ENCODE measurements at places on chromosomes 11 and 22. TPM values are rescaled to one million over a fixed set of nuclear protein-coding genes. Genes with fewer than 3 reads are reported as not detected.

DNA sequence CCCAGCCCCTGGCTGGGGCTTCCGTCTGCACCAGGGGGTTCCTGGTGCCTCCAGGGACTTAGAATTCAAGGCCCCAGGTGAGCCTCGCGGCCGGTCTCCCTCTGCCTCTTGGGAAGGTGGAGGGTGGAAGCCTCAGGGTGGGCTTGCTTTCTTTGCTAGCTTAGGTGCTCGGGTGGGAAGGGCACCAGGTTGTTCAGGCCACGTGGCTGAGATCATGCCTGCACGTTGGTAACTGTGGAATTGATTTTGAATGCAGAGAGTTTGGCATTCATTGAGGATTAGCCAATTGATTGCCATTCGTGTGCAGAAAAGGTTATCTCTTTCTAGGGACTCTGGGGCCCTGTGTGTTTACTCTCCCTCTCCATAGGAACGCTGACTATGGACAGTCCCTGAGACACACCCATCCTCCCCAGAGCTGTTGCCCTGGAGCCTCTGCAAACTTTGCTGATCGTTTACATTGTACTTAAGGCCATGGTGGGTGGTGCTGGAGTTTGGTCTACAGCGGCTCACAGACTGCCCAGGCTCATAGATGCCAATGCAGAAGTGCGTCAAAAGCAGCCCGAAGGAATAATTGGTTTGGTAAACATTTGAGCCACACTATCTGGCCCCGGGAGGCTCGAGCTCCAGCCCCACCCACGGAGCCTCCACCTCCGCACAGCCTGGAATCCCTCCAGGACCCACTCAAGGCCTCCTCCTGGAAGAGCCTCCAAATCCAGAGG lies 1457.7 kb downstream of the BRD1 start:
- DNase-seq = no peak
- no peak overlapping the region for H3K4me3 ChIP-seq
- no peak overlapping the region for H3K27ac ChIP-seq
- no peaks in the 10 kb centered on the region for H3K36me3 ChIP-seq
- no peaks in the 10 kb centered on the region for H3K4me1 ChIP-seq

Gene CCND1
- total RNA-seq = 96.5 TPM

DNA sequence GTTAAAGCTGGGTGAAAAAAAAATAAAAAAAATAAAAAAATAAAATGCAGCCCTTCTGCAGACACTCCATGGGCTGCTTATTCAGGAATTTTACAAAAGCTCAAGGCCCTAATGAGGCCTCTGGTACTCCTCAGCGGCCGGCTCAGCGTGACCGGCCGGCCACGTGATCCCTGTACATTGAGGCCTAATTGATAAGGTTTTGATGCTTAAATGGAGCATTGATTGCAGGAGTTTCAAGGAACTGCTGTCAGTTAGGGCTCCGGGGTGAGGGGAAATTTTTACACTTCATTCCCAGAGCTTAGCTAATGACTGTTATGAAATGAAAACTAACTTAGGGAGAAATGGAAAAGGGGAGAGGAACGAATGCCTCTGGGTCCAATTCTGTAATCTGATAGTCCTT lies 368.8 kb upstream of the KIRREL3 start:
- no peaks in the 10 kb centered on the region for H3K4me1 ChIP-seq
- H3K4me3 ChIP-seq = no peak overlapping the region
- no peak for DNase-seq
- no peak overlapping the region for H3K27ac ChIP-seq

Gene SCGB1A1
- not detected for total RNA-seq

DNA sequence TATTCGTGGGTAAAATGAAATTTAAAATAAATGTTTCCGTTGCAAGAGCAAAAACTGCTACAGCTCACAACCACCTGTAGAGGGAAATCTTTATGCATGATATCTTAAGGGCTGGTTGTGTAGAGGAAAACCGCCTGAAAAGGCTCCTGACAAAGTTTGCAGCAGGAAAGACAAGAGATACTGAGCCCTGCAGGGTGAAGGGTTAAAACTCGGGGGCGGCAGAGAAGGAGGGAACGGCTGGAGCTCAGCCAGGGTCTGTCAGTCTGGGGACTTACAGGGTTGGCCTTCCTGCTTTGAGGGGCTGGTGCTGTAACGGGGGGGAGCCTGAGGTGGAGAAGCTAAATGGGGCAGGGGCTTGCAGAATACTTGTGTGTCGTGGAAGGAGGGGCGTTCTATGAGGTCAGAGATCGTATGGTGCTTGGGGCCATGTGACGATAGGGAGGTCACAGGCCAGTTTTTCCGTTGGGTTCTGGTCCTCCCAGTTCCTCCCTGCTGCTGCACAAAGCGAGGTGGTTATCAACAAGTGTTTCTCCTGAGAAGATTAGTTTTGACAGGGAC lies 122.9 kb upstream of the HSD17B12 start:
- no peaks in the 10 kb centered on the region for H3K4me1 ChIP-seq
- H3K27ac ChIP-seq = no peak overlapping the region
- no peak overlapping the region for H3K4me3 ChIP-seq
- no peaks in the 10 kb centered on the region for H3K27me3 ChIP-seq
- no peak for DNase-seq

- no peaks in the 10 kb centered on the region for H3K27me3 ChIP-seq
- no peak for DNase-seq
- H3K4me1 ChIP-seq = no peaks in the 10 kb centered on the region
- no peak overlapping the region for H3K4me3 ChIP-seq
- H3K36me3 ChIP-seq = no peaks in the 10 kb centered on the region
Observed at GRCh38 chr22:46239261-46240048, 10.6 kb downstream of the CDPF1 start.

Gene PIH1D2
- total RNA-seq = 0.29 TPM

DNA sequence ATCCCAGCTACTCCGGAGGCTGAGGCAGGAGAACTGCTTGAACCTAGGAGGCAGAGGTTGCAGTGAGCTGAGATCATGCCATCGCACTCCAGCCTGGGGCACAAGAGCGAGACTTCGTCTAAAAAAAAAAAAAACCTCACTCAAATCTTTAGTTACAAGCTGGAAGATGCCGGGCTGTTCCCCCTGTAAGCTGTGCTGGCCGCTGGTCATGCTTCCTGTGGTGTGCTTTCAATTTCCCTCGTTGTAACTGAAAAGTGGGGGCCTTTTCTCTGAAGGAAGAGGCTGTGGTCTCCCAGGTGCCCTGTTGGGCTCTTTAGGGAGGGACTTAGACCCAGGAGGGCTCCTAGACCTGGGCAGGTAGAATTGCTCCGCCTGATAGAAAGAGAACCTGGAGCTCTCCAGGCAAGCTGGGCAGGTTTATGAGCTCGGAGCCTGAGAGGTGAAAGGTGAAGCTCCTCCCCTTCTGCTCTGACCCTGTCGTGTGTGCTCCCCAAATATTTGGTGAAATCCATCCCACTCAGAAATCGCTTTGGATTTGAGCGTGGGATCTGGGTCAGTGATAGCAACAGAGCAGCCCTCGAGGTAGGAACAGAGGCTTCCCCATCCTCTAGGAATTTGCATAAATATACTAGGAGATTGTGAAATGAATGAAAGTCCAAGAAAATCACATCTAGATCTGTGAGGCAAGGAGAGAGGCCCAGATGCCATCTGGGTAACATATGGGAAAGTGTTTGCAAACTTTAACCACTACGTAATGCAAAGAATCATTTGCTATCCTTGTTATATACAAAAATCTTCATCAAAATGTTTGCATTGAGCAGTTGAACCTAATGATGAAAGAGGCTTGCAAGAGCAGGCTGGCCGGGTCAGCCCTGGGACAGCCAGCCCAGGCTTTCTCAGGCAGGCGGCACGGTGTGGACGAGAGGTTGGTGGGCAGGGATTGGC lies 154.3 kb downstream of the FBXO7 start:
- no peaks in the 10 kb centered on the region for H3K36me3 ChIP-seq
- no peak overlapping the region for H3K4me3 ChIP-seq
- H3K27ac ChIP-seq = peak overlapping the region; percentile 68

DNA sequence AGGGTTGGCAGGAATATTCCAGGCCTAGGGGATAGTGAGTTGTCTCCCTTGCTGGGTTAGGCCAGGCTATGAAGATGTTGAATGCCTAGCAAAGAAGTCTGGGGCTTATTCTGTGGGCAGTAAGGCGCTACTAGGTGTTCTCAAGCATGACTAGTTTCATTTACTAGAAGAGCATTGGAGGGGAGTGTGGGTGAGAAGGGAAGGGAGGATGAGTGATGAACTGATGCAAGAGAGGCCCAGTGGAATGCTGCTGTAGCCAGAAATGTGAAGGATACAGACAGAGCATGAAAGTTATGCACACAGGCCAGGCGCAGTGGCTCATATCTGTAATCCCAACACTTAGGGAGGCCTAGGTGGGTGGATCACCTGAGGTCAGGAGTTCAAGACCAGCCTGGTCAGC lies 33.5 kb downstream of the POU2F3 start:
- no peaks in the 10 kb centered on the region for H3K4me1 ChIP-seq
- no peak overlapping the region for H3K27ac ChIP-seq
- no peaks in the 10 kb centered on the region for H3K27me3 ChIP-seq
- H3K4me3 ChIP-seq = no peak overlapping the region

- H3K4me3 ChIP-seq = no peak overlapping the region
- no peak for DNase-seq
Observed at GRCh38 chr22:44047891-44048301, 23.8 kb downstream of the PARVB start.

Measured in uterus (tissue), 4 donors.